HuH-7.5 (cell line): ENCODE measurements at places on chromosomes 12 and 14.

DNA sequence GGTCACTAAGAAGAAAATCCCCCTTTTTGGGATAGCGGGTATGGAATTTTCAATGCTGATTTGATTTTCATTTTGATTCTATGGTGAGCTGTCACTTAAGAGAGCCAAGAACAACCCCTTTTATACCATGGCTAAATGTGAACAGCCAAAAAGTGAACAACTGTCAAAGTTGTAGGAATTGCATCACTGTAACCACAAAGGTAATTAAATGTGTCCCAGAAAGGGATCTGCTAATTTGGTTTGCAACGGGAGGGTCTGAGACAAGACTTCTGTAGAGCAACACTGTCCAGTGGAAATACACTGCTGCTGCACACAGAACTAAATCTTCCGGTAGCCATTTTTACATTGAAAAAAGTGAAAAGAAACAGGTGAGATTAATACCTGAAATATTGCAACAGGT, 14.6 kb downstream of the CHST11 start:
- DNase-seq = no peak

- DNase-seq = no peak
These were observed 3.2 kb downstream of the RAD9B start for GRCh38 chr12:110505332-110505731.

DNA sequence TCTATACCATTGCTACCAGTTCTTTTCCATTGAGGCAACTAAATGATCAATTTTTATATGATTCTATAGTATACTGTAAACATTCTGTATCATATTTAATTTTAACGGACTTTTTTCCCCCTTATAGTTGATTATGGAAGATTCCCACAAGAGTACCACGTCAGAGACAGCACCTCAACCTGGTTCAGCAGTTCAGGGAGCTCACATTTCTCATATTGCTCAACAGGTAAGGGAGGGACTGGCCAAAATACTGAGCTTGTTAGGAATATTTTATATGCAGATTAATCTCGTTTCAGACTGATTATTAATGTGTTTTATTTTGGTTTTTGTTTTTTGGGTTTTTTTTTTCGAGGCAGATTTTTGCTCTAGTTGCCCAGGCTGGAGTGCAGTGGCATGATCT, 16.1 kb downstream of the ATF1 start:
- DNase-seq = no peak

DNA sequence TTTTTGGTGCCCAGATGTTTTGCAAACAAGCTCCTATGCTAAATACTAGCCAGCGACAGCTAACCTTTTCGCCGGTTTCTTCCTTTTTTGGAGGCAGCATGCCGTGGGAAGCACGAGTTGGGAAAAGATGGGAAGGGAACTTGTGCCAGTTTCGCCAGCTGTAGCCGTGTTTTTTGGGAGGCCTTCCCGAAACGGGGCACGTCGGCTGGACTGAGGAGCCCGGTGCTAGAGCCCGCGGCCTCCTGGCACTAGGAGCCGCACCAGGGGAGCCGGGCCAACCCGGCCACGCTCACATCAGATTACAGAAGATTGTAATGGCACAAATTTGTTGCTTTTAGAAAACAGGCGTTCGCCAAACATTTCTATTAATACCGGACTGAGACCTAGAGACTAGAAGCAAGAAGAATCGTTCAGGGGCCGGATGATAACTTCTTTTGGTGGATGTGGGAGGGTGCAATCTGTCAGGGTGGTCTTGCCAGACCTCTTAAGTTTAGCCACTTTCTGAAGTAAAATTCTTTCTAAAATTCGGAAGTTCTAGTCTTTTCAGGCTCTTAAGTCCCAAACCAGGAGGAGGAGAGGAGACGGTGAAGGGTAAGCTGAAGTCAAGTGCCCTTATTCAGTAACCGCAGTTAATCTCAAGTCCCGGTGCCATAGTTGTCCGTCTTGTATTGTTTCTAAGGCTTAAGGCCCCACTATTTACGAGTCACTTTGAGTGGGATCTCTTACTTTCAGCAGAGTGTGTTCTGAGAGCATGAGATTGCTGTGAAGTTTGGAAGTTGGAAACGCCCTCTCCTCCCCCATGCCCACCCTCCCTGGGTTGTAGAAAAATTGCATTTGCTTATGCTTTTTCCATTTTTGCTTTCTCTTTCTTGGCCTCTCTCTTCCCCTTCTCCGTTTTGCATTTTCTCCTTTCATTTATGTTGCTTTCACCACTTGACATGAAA, 1.3 kb downstream of the RASSF3 start:
- no peak for DNase-seq

- DNase-seq = no peak
These were observed 168.2 kb downstream of the ZFP36L1 start for GRCh38 chr14:68624541-68625220.

GRCh38 chr12:79344855-79345847, 345.6 kb downstream of the PAWR start:
- peak; percentile 39 for DNase-seq

GRCh38 chr14:91911474-91912032, 35.9 kb downstream of the FBLN5 start:
- peak; percentile 66 for DNase-seq
